Smooth muscle cell of the umbilical artery (primary cell): ENCODE measurements at places on chromosomes 3 and 15. TPM values are rescaled to one million over a fixed set of nuclear protein-coding genes. Genes with fewer than 3 reads are reported as not detected.

The SH3GL3 gene
- total RNA-seq: 0.97 and 2.1 TPM in 2 replicates

The ASB14 gene
- total RNA-seq: 0.05 TPM in 1 of 2 replicates, not detected in the other

The NTRK3 gene
- 1.2 and 3.2 TPM in 2 replicates for total RNA-seq

The OR5K3 gene
- total RNA-seq: not detected in 2 replicates

The CADM2 gene
- total RNA-seq: 0.18 TPM in 1 of 2 replicates, not detected in the other

The SLC6A11 gene
- not detected in 2 replicates for total RNA-seq

The BTLA gene
- total RNA-seq: 0.42 TPM in 1 of 2 replicates, not detected in the other

The MED12L gene
- 0.42 and 0.89 TPM in 2 replicates for total RNA-seq

The ANKUB1 gene
- total RNA-seq: not detected in 2 replicates

The ALDH1A2 gene
- total RNA-seq: 0.30 TPM in 1 of 2 replicates, not detected in the other

The SPESP1 gene
- total RNA-seq: 2.7 and 6.0 TPM in 2 replicates

The SLC24A5 gene
- not detected in 2 replicates for total RNA-seq

The DNAH12 gene
- 0.37 and 0.59 TPM in 2 replicates for total RNA-seq
